ENCODE measurements at places on chromosomes 1 and 21.

GRCh38 chr21:34916446-34916845 is 132.7 kb downstream of the RUNX1 start:
- no peak for DNase-seq

DNA sequence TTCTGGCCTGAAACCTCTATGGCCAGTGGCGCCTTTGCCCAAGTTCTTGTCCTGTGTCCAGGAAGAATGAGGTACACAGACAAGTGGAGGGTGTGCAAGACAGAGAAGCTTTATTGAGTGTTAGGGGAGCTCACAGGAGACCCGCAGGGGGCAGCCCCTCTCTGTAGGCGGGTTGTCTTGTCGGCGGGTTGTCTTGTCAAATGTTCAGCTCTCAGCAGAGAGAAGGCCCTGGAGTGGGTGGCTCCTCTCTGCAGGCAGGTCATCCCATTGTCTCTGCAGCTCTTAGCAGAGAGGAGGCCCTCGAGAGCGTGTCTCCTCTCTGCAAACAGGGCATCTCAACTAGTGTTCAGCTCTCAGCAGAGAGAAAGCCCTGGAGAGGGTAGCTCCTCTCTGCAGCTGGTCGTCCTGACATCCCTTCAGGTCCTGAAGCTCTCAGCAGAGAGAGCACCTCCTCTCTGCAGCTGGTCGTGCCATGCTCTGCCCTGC is 11.0 kb downstream of the COL6A2 start:
- no peak for DNase-seq

GRCh38 chr1:169959686-169960085 is 66.0 kb upstream of the SCYL3 start:
- no peak for DNase-seq

DNA sequence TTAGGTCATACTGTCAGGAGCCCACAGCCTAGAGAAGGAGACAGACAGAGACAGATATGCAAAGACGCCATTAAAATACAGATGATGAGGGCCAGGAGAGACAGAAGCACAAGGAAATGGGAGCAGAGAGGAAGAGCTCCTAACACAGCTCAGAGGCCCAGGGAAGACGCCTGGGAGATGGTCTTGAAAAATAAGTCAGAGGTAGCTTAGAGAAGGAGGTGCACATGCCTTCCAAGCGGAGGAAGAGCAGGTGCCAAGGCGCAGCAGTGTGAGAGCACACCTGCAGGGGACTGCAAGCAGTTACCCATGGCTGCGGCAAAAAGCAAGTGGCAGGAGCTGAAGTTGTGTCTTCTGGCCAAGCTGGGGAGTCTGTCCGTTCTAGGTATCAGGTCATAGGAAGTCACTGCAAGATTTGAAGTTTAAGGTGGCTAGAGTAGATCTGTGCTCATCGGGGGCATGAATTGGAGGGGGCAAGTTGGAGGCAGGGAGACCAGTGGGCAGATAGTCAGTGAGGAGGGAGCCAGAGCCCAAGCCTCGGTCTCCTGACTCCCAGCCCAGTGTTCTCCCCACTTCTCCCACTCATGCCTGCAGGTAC is 1.3 kb upstream of the TRABD2B start:
- no peak for DNase-seq

- peak; percentile 14 for DNase-seq
Observed at GRCh38 chr1:162878000-162878596, 17.1 kb upstream of the CCDC190 start.
